ENCODE measurements at places on chromosomes 2 and 18.

DNA sequence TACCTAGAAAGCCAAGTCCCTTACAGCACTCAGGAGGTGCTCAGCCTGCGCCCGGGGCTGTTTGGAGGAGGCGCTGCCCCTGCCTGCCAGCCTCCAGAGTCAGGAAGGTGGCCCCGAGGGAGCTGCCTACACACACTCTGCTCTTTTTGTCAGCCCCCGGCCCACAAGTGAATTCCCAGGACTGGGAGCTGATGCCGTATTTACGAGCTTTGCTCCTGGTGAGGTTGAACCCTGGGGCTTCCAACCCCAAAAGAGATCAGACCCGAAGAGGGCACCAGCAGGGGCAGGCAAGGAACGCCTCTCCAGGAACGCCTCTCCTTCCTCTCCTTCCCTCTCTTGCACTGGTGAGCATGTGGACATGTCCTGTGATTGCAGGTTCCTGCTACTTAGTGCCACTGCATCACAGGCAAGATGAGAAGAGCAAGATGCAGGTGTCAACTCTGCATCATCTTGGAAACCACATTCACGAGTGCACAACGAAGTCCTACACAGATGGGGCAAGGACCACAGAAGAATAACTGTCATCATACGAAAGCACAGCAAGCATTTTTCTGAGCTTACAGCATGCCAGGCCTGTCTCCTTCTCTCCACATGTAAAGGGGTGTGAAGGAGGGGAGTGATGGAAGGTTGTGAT is 126.7 kb downstream of the NDUFA10 start:
- no peak for DNase-seq

GRCh38 chr2:222799262-222799918 is 61.4 kb upstream of the ACSL3 start:
- DNase-seq, result no peak

DNA sequence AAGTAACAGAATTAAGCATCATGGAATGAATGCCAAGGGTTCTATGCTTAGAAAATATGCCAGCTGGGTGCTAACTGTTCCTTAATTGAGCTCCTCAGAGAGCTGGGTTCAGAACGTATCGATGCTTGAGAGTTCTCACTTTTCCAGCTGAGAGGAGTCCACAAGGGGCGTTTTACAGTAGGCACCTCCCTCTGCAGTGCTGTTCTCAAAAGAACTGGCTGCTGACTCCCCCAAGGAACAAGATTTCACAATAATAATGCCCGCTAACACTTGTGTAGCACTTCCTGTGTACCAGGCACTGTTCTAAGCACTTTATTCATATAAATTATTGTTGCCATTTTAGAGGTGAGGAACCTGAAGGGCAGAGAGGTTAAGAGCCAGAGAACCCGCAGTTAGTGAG is 18.1 kb upstream of the TMEM237 start:
- no peak for DNase-seq

GRCh38 chr2:113181258-113182051 is 7.7 kb downstream of the PSD4 start:
- DNase-seq, result no peak

- DNase-seq, result no peak
Measured at GRCh38 chr2:236402033-236402790, 138.0 kb upstream of the ASB18 start.
